ENCODE measurements at places on chromosomes 6 and 20. TPM values are rescaled to one million over a fixed set of nuclear protein-coding genes. Genes with fewer than 3 reads are reported as not detected.

GRCh38 chr20:44959082-44959637 is 1.0 kb downstream of the TOMM34 start:
- H3K27me3 ChIP-seq, result no peaks in the 10 kb centered on the region
- no peak overlapping the region for H3K27ac ChIP-seq
- peak overlapping the region; percentile 81 for H3K4me3 ChIP-seq
- no peak for DNase-seq
- H3K4me1 ChIP-seq, result peaks cover 6% of the 10 kb centered on the region
- H3K36me3 ChIP-seq, result peaks cover 32% of the 10 kb centered on the region

DNA sequence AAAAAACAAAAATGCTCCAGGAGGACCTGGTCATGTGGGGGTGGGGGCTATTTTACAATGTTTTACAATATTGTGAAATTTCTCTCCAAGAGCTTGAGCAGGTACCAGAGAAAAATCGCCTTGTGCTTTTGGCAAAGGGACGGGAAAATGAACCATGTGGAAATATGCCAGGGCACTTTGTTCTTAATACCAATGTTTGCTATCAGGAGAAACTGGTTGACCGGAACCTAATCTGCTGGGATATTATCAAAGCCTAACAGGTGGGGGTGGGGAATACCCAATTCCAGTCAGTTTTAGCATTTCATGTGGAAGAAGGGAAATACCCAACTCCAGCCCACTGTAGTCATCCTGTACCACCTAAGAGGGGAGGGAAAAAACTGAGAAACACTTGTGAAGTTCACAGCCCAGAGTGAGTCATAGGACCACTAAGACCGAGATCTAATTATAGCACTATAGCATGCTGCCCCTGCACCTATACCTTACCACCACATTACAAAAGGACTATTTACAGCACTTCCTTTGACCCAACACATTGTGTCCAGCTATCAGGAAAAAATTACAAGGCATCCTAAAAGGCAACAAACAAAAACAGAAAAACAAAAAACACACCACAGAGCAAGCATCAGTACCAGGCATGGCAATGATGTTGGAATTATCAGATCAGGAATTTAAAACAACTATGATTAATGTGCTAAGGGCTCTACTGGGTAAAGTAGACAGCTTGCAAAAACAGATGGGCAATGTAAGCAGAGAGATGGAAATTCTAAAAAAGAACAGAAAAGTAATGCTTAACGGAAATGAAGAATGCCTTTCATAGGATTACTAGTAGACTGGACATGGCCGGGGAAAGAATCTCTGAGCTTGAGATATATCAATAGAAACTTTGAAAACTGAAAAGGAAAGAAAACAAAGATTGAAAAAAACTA is 84.1 kb upstream of the POPDC3 start:
- no peak for DNase-seq
- peaks cover 15% of the 10 kb centered on the region for H3K4me1 ChIP-seq
- H3K4me3 ChIP-seq, result no peak overlapping the region
- no peaks in the 10 kb centered on the region for H3K36me3 ChIP-seq
- H3K27ac ChIP-seq, result no peak overlapping the region

GRCh38 chr6:102216232-102216631 is 822.7 kb downstream of the GRIK2 start:
- no peak for DNase-seq
- H3K4me3 ChIP-seq, result no peak overlapping the region
- no peak overlapping the region for H3K27ac ChIP-seq
- H3K4me1 ChIP-seq, result no peaks in the 10 kb centered on the region

DNA sequence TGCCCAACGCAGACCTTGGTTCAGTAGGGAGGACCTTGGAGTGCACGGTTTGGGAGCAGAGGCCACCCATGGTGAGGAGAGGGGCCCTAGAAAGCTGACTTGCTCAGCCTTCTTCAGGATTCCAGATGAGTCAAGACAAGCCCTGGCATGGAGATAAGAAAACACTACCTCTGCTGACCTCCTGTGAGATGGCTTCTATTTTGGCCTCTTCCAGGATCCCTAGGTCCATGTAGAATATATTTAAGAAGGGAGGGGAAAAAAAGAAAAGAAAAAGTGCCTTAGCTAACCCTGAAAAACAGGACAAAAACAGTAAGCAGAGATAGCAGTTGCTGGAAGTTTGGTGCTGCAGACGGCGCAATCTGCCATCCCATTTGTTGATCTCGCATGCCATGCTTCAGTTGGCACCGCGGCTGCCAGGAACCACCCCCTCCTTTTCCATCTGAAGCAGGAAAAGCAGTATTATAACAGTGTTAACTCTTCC is 100.0 kb downstream of the ARMC2 start:
- no peak overlapping the region for H3K4me3 ChIP-seq
- H3K27ac ChIP-seq, result peak overlapping the region; percentile 14
- peaks cover 31% of the 10 kb centered on the region for H3K4me1 ChIP-seq
- no peaks in the 10 kb centered on the region for H3K27me3 ChIP-seq
- H3K36me3 ChIP-seq, result no peaks in the 10 kb centered on the region

- no peak overlapping the region for H3K27ac ChIP-seq
- DNase-seq, result no peak
- no peak overlapping the region for H3K4me3 ChIP-seq
- H3K4me1 ChIP-seq, result no peaks in the 10 kb centered on the region
Measured at GRCh38 chr20:944774-945410, 28.8 kb upstream of the ANGPT4 start.

GRCh38 chr20:37071481-37071911 is 24.3 kb downstream of the RBL1 start:
- no peak overlapping the region for H3K4me3 ChIP-seq
- DNase-seq, result no peak
- H3K4me1 ChIP-seq, result peaks cover 3% of the 10 kb centered on the region
- no peak overlapping the region for H3K27ac ChIP-seq
- peaks cover 65% of the 10 kb centered on the region for H3K36me3 ChIP-seq

DNA sequence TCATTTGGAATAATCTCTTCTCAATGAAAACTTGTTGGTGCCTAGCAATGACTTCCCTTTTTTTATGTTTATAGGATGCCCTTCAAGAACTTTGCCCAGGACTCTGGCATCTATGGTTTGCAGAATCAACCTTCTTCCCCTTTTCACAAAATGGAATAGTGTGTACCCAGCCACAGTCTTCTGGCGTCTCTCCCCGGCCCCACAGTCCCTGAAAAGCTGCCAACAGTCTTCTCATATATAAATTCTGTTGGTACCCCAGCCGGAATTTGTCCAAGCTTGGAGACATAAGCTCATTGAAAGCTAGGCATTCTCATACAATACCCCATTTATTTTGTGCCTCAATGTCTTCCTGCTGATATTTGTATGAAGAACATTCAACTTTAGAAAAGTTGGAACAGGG is 26.4 kb upstream of the MCM3 start:
- no peak overlapping the region for H3K4me3 ChIP-seq
- H3K36me3 ChIP-seq, result no peaks in the 10 kb centered on the region

DNA sequence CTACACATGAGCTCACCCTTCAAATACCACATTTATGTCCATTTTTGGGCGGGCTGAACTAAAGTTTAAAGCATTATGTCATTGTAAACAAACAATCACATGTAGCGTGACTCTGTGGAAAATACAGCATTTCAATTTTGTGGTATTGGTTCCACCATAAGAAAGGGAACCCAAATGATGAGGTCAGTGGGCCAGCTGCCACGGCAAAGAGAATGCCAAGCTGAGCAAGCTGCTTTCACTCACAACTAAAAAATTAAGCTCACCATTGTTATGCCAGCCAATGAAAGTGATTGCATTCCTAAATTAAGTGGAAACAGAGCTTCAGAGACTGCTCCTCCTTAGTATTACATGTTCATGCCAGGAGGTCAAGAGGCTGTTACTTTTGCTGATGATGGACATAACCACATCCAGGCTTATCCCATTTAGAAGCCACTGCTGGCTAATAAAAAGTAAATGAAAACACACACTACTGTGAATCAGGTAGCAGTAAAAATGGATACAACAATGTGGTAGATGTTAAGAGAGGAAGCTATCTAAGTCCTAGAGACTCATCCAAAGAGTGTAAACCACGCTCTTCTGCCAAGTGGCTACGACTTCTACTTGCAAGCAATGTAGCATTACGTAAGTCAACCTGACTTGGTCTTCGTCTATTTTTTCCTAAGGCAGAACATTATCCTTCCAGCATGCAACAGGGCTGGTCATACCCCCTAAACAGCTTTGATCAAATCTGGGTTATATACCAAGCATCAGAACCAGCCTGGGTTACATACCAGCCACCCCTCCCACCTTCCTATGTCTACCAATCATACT is 164.8 kb downstream of the BACH2 start:
- no peaks in the 10 kb centered on the region for H3K27me3 ChIP-seq
- DNase-seq, result peak; percentile 15
- no peaks in the 10 kb centered on the region for H3K36me3 ChIP-seq
- no peak overlapping the region for H3K4me3 ChIP-seq
- peaks cover 24% of the 10 kb centered on the region for H3K4me1 ChIP-seq

DNA sequence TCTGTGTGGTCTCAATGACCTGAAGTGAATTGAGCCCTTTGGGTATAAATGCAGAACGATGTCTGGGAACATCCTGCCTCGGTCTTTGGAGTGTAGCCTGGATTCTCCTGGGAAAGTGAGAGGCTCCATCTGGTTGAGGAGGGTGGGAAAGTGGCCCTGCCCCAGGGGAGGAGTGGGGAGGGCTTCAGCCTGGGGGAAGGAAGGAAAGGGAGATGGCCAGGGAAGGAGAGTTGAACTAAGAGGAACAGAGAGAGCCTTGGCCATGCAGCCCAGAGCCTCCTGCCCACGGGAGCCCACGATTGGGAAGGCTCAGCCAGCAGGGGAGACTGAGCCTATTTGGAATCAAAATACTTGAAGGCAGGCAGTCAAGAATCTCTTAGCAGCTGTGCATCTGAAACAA is 2.3 kb upstream of the EPB41L1 start:
- no peak overlapping the region for H3K4me3 ChIP-seq
- H3K27me3 ChIP-seq, result peaks cover 7% of the 10 kb centered on the region
- DNase-seq, result no peak

- no peaks in the 10 kb centered on the region for H3K27me3 ChIP-seq
- H3K4me3 ChIP-seq, result no peak overlapping the region
- H3K36me3 ChIP-seq, result no peaks in the 10 kb centered on the region
- H3K27ac ChIP-seq, result no peak overlapping the region
- H3K4me1 ChIP-seq, result peaks cover 21% of the 10 kb centered on the region
- DNase-seq, result no peak
Measured at GRCh38 chr6:22883061-22883717, 313.8 kb downstream of the HDGFL1 start.

HMGCLL1 gene
- total RNA-seq, result not detected

GATA5 gene
- total RNA-seq, result not detected

PKHD1 gene
- total RNA-seq, result 0.53 TPM

MYCT1 gene
- total RNA-seq, result not detected

LRRC73 gene
- not detected for total RNA-seq

MOG gene
- total RNA-seq, result not detected

SMAP1 gene
- total RNA-seq, result 35.7 TPM

HLA-DRB1 gene
- not detected for total RNA-seq

All from SJCRH30 (cell line).